C1 segment of cervical spinal cord (tissue), 14 donors: ENCODE measurements at places on chromosomes 6 and 20.

DNA sequence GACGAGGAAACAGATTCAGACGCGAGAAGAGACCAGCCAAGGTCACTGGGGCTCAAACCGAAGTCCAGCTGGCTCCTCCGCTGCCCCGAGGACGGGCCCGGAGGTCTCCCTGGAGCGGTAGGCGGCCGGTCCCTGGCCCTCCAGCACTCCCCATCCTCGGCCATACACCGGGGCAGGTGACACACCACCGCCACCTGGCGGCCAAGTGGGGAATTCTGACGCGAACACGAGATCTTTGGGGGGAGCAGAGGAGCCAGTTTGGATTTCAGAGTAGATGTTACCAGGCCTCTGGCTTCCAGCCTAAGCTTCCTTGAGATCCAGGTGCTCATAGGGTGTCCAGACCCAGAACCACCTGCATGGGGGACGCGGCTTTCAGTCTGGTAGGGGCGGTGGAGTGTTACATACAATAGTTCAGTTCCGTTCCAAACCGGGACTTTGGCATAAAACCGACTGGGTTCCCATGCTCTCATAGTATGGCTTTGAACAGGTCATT is 16.1 kb downstream of the BPIFB1 start:
- DNase-seq, result peak; percentile 20

GRCh38 chr6:136084403-136084802 is 165.7 kb downstream of the MTFR2 start:
- DNase-seq, result no peak

GRCh38 chr6:114714836-114715507 is 372.1 kb upstream of the HS3ST5 start:
- no peak for DNase-seq

DNA sequence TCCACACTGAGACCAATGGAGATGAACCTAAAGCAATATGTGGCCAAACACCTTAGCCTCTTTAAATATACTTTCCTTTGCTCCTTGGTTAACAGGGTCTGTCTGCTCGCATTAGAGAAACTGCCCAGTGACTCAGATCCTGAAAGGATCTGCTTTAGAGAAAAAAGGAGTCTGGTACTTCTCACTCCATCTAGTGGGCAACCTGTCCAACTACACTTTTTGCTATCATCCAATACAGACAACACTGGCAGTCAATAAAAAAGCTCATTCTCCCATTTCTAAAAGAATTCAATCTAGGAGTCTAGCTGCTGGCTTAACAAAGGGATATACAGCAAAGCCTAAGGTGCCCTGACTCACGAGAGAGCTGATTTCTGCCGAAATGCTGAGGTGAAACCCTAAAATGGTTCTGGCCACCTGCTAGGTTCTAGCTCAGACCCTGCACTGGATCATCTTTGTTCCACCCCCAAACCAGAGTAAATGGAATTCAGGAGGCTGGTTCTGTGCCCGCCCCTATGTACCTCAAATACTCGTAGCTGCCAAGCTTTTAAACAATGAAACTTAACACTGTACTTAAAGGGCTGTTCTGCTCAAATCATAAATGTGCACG is 11.5 kb downstream of the GNL1 start:
- DNase-seq, result no peak

- DNase-seq, result no peak
Measured at GRCh38 chr20:38630727-38631126, 29.1 kb downstream of the ARHGAP40 start.

DNA sequence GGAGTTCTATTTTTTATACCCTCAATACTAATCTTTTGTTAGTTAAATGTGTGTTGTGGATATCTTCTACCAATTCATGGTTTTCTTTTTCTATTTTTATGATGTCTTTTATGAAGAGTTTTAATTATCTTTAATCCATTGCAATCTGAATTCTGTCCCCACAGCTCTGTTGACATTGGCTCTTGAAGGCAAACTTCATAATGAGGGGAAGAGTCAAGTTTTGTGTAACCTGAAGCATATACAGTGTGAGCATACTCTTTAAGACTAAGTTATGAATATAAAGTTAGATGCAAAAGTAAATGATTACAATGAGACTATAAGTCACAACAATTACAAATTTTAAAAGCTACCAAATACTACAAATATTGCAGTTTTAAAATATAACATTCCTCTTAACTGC is 34.2 kb downstream of the RNF217 start:
- no peak for DNase-seq

DNA sequence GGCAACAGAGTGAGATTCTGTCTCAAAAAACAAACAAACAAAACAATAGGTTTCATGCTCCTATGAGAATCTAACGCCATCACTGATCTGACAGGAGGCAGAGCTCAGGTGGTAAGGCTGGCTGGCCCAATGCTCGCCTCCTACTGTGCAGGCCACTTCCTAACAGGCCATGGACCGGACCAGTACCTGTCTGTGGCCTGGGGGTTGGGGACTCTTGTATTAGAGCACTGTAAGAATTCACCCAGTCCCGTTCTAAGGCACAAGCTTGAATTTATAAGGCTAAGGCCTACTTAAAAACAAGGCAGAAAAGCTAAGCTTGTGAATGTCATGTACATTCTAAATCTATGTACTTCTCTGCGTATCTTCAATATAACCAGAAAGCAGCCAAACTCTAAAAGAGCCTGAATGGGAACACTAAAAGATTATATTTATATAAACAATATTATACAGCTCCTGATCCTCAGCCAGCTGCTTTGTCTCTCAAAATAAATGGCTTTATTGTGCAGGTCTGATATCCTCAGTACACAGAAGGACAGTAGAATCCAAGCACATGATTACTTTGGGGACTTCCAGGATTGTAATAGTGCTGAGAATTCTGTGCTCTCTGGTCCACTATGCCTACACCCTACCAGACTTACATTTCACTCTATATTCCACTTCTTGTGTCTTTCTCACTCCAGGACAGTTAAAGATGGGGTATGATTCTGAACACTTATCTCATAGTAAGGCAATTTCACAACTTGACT is 64.5 kb upstream of the DST start:
- DNase-seq, result no peak

GRCh38 chr6:157424491-157425020 is 43.6 kb downstream of the ZDHHC14 start:
- DNase-seq, result no peak

GRCh38 chr20:19757487-19758132 is 448 bp upstream of the RIN2 start:
- no peak for DNase-seq

- no peak for DNase-seq
Measured at GRCh38 chr20:46035713-46036112, 6.7 kb downstream of the SLC12A5 start.

GRCh38 chr20:9744551-9744950 is 94.3 kb downstream of the PAK5 start:
- DNase-seq, result no peak
